ENCODE measurements at places on chromosomes 2 and 18. TPM values are rescaled to one million over a fixed set of nuclear protein-coding genes. Genes with fewer than 3 reads are reported as not detected.

LOXHD1 gene
- not detected for total RNA-seq

LGALSL gene
- total RNA-seq: 45.5 TPM

IL1RN gene
- total RNA-seq: 15.7 TPM

TMEM37 gene
- 71.8 TPM for total RNA-seq

GCG gene
- total RNA-seq: 55.2 TPM

IL1R1 gene
- 25.0 TPM for total RNA-seq

TTC27 gene
- total RNA-seq: 10.7 TPM

R3HDM1 gene
- total RNA-seq: 25.6 TPM

FAM124B gene
- total RNA-seq: 0.55 TPM
